ENCODE measurements at places on chromosomes 6 and 20. TPM values are rescaled to one million over a fixed set of nuclear protein-coding genes. Genes with fewer than 3 reads are reported as not detected.

GTF2H4 gene
- 28.3 TPM for total RNA-seq

ARFGEF3 gene
- total RNA-seq = 1.7 TPM

SLC17A4 gene
- not detected for total RNA-seq

DEFB128 gene
- not detected for total RNA-seq

LY6G5C gene
- total RNA-seq = 6.2 TPM

MCM3 gene
- total RNA-seq = 32.3 TPM

DLK2 gene
- 0.59 TPM for total RNA-seq

ALDH8A1 gene
- total RNA-seq = 1.5 TPM

Measured in spleen (tissue), 13 donors.